ENCODE measurements at places on chromosomes 13 and 19. TPM values are rescaled to one million over a fixed set of nuclear protein-coding genes. Genes with fewer than 3 reads are reported as not detected.

Gene KLK3
- total RNA-seq, result not detected

Gene PLEKHA4
- total RNA-seq, result 12.3 TPM

Gene CCL25
- not detected for total RNA-seq

Gene FUT3
- total RNA-seq, result not detected

Gene ELSPBP1
- not detected for total RNA-seq
